ENCODE measurements at places on chromosomes 3 and 15. TPM values are rescaled to one million over a fixed set of nuclear protein-coding genes. Genes with fewer than 3 reads are reported as not detected.

The GOLGA8J gene
- total RNA-seq: not detected

GRCh38 chr3:75220932-75221331 lies 443.2 kb upstream of the FRG2C start:
- no peak overlapping the region for H3K4me3 ChIP-seq
- H3K36me3 ChIP-seq: no peaks in the 10 kb centered on the region
- peaks cover 6% of the 10 kb centered on the region for H3K27me3 ChIP-seq
- H3K4me1 ChIP-seq: no peaks in the 10 kb centered on the region
- DNase-seq: no peak

DNA sequence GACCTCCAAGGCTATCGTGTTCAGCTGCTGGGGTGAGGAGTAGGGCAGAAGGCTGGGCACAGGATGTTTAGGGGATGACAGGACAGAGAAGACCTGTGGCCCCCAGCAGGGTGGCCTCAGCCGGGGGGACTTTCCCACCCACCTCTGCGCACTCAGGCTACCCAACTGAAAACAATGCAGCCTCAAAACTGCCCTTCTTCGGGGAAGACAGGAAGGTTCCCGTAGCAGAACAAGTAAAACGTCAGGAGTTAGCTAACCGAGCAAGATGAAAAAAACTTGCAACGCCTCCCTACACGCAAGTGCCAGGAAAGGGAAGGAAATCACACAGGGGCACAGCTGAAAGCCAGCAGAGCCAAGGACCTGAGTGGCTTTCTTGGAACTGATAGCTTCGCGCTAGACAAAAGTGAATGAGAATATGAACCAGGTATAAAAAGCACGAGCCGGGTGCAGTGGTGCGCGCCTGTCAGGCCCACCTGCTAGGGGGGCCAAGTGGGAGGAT lies 38.4 kb upstream of the FURIN start:
- H3K27ac ChIP-seq: peak overlapping the region; percentile 99
- H3K4me3 ChIP-seq: peak overlapping the region; percentile 66
- H3K36me3 ChIP-seq: peaks cover 12% of the 10 kb centered on the region
- peaks cover 54% of the 10 kb centered on the region for H3K4me1 ChIP-seq
- no peaks in the 10 kb centered on the region for H3K27me3 ChIP-seq

- no peaks in the 10 kb centered on the region for H3K36me3 ChIP-seq
- H3K4me1 ChIP-seq: peaks cover 3% of the 10 kb centered on the region
- DNase-seq: no peak
- peaks cover 60% of the 10 kb centered on the region for H3K27me3 ChIP-seq
- H3K27ac ChIP-seq: no peak overlapping the region
- H3K4me3 ChIP-seq: no peak overlapping the region
These were observed 8.6 kb upstream of the NR2F2 start for GRCh38 chr15:96321639-96322535.

DNA sequence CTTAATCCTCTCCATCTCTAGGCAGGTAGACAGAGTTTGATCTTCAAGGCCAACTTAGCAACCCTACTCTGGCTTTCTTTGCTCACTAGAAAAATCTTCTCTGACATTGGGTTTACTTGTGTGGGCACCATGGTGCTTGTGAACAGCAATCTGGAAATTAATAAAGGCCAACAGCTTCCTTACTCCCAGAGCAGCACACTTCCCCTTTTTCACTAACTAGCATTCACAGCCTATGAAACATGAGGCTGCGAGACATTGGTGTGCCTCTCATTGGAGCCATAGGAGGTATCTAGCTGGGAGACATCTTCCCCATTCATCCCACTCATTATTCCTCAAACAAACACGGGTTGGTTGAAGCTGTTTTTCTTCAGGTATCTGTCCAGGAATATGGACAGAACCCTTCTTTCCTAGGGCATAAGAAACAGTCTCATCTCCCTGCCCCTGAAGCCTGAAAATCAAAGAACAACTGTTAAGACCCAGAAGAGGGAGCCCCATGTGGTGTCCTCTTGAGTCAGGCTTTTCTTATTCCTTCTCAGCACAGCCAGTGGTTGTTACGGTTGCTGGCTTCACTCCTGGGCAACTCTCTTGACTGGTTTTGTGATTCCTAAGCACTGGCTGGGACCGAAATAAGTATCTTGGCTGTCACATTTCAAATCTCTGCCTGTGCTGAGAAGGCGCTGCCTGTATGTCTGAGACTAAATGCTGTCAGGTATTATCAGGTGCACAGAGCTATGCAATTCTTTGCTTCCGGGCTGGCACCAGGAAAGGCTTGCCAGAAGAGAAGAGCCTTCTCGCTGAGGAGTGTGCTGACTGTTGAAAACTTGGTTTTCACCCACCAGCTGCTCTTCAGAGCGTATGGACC lies 194.4 kb downstream of the FEZF2 start:
- no peak for DNase-seq
- no peaks in the 10 kb centered on the region for H3K36me3 ChIP-seq
- no peaks in the 10 kb centered on the region for H3K4me1 ChIP-seq
- peaks cover 8% of the 10 kb centered on the region for H3K27me3 ChIP-seq
- H3K4me3 ChIP-seq: no peak overlapping the region
- no peak overlapping the region for H3K27ac ChIP-seq
